Upper lobe of right lung (tissue), 1 donor: ENCODE measurements at places on chromosomes 2 and 18. TPM values are rescaled to one million over a fixed set of nuclear protein-coding genes. Genes with fewer than 3 reads are reported as not detected.

The NT5DC4 gene
- not detected for total RNA-seq

DNA sequence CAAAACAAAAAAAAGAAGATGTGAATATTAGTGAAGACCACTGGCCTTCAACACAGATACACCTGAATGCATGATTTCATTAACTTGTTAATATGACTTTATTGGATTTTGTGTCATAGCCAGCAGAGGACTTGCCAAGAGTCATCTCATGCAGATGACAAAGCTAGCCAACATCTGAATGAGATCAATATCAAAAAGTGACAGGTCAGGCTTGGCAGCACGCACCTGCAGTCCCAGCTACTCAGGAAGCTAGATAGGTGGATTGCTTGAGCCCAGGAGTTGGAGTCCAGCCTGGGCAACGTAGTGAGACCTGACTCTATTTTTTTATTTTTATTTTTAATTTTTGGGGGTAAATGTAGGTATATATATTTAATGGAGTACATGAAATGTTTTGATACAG, 54.5 kb upstream of the TGIF1 start:
- no peak for DNase-seq
- no peak overlapping the region for H3K4me3 ChIP-seq
- no peaks in the 10 kb centered on the region for H3K36me3 ChIP-seq
- H3K27me3 ChIP-seq = no peaks in the 10 kb centered on the region

The TUBB8B gene
- total RNA-seq = 0.38 TPM

DNA sequence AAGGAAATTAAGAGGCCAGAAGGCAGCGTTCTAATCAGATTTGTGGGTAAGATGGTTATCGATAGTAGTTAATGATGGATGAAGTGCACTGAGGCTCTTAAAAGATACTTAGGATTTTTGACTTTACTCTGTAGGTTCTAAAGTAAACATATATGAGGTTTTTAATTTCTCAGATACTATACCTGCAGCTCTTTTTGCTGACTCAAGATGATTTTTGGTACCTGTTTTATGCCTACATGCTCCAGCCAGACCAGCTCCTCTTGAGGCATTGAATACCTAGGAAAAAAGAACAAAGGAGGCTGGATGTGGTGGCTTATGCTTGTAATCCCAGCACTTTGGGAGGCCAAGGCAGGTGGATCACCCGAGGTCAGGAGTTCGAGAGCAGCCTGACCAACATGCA, 241.7 kb upstream of the FOSL2 start:
- no peak for DNase-seq
- H3K4me3 ChIP-seq = no peak overlapping the region
- H3K36me3 ChIP-seq = no peaks in the 10 kb centered on the region
- H3K27me3 ChIP-seq = no peaks in the 10 kb centered on the region

DNA sequence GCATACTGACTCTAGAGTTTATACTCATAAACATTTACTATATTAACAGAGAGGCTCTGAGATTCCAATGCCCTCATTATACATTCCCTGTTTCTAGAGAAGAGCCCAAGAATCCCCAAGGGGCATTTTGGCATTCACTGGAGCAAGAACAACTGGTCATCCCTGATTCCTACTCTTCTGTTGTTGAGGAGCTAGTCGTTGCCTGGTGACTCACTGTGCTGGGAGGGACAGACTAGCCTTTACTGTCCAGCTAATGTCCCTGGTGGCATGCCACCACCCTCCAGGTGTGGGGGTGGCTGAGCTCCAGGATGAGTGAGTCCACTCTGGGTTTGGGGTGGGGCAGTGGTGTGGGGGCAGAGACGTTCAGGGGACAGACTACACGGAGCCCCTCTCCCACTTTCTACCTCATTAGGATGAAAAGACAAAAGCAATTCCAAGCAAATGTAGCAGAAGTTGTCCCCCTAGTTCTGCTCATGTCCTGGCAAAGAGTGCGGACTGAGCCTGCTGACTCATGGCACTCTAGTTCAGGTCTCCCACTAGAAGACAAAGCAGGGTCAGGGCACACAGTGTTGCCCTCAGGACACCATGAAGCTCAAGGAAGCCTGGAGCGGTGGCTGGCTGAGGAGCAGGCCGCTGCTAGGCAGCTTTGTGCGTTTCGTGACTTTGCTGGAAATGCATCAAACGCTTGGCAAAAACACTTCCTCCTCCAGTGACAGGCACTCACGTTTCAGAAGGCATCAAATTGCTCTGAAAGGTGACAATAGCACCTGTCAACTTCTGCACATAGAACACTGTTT, 49.4 kb downstream of the RHOB start:
- H3K4me1 ChIP-seq = no peaks in the 10 kb centered on the region
- no peak overlapping the region for H3K27ac ChIP-seq
- DNase-seq = peak; percentile 27
- H3K27me3 ChIP-seq = no peaks in the 10 kb centered on the region
- no peak overlapping the region for H3K4me3 ChIP-seq

The PCARE gene
- total RNA-seq = 0.55 TPM

- H3K4me3 ChIP-seq = no peak overlapping the region
- no peak overlapping the region for H3K27ac ChIP-seq
- H3K27me3 ChIP-seq = no peaks in the 10 kb centered on the region
- no peaks in the 10 kb centered on the region for H3K36me3 ChIP-seq
These were observed 55.1 kb upstream of the GCFC2 start for GRCh38 chr2:75765798-75766197.

The EFHD1 gene
- 10.7 TPM for total RNA-seq

The PDE11A gene
- total RNA-seq = not detected

The EML6 gene
- total RNA-seq = 1.4 TPM

GRCh38 chr2:240655931-240656886, 26.5 kb downstream of the AQP12B start:
- no peak overlapping the region for H3K4me3 ChIP-seq
- no peak overlapping the region for H3K27ac ChIP-seq
- DNase-seq = no peak
- H3K27me3 ChIP-seq = no peaks in the 10 kb centered on the region
- peaks cover 4% of the 10 kb centered on the region for H3K4me1 ChIP-seq

The INHBB gene
- 12.3 TPM for total RNA-seq

- no peaks in the 10 kb centered on the region for H3K4me1 ChIP-seq
- no peaks in the 10 kb centered on the region for H3K27me3 ChIP-seq
- DNase-seq = no peak
- no peaks in the 10 kb centered on the region for H3K36me3 ChIP-seq
- no peak overlapping the region for H3K27ac ChIP-seq
- no peak overlapping the region for H3K4me3 ChIP-seq
These were observed 78.8 kb upstream of the NEDD4L start for GRCh38 chr18:57965246-57965645.

The SCG2 gene
- total RNA-seq = 0.61 TPM

The CYS1 gene
- total RNA-seq = 4.5 TPM

GRCh38 chr2:190149200-190149599, 86.7 kb upstream of the MSTN start:
- no peaks in the 10 kb centered on the region for H3K27me3 ChIP-seq
- no peak overlapping the region for H3K27ac ChIP-seq
- no peaks in the 10 kb centered on the region for H3K36me3 ChIP-seq
- H3K4me3 ChIP-seq = no peak overlapping the region

DNA sequence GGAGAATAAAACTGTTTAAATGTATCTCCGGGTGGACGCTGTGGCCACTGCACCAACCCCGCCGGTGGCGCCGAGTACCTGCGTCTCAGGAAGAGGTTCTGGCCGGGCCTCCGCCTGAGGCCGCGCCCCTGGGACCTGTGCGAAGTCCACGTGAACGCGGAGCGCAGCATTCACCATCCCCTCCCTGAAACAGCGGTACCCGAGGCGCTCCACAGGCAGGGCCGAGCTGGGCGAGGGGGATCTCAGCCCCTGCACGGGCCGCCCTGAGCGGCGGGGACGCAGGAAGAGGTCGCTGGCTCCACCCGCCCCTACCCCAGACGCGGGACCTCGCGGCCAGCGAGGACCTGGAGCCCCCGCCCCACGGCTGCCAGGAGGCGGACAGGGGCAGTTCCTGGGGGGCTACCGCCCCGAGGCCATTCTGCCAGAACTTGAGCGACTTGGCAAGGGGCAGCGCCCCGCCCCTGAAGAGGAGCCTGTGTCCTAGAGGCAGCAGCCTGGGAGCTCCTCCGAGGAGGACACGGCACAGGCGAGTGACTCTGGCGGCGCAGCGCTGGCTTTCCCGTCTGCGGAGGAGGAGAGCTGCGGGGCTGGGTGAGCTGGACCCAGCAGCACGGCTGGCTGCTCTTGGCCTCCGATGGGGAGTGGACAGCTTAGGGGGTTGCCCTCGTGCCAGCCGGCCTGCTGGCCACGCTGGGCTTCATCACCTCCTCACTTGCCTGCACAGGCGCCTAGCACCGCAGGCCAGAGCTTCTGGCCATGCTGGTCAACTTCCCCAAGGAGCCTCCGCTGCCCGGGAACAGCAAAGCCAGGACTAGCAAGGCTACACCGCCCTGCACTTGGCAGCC, 9.7 kb upstream of the TEKT4 start:
- H3K27me3 ChIP-seq = peaks cover 58% of the 10 kb centered on the region
- H3K36me3 ChIP-seq = no peaks in the 10 kb centered on the region

The MEP1B gene
- total RNA-seq = not detected

DNA sequence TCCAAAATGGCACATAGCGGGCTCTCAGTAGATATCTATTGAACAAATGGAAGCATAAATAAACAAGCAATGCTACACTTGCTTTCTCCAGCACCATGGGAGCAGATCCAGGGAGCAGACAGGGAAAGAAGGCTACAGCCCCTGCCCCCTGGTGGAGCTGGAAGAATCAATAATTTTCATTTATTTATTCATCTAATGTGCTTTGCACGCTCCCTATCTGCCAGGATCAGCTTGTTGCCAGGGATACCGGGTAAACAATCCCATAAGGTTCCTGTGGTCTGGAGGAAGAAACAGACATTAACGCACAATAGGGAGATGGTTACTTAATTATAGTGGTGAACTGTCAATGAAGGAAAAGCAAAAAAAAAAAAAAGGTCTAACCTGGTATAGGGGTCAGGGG, 40.1 kb upstream of the CLASP1 start:
- H3K27me3 ChIP-seq = no peaks in the 10 kb centered on the region
- no peak for DNase-seq
- H3K27ac ChIP-seq = no peak overlapping the region

The LAMA1 gene
- total RNA-seq = 1.4 TPM

The SERPINB3 gene
- total RNA-seq = not detected

The CDH7 gene
- total RNA-seq = not detected

DNA sequence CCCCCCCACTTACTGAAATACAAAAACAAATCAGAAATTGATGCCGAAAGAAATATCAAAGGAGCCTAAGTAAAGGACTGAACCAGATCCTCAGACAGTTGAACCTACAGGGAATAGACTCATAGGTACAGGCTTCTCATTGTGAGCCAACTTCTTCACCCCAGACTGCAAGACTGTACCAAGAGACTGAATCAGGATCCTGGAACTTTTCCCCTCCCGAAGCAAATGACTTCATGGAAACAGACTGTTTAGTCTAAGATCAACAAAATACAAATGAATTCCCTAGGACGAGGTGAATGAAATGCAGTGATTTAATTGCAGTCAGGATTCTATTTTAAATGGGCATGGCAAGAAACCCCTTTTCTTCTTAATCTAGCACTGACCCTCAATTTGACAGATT, 53.6 kb upstream of the RNF152 start:
- H3K27ac ChIP-seq = no peak overlapping the region
- no peak overlapping the region for H3K4me3 ChIP-seq
- no peaks in the 10 kb centered on the region for H3K4me1 ChIP-seq
- no peak for DNase-seq

GRCh38 chr2:113136828-113137775, 9.7 kb downstream of the IL1RN start:
- no peak overlapping the region for H3K27ac ChIP-seq
- DNase-seq = no peak
- H3K36me3 ChIP-seq = no peaks in the 10 kb centered on the region
- H3K4me3 ChIP-seq = no peak overlapping the region

GRCh38 chr18:45151645-45152044, 463.6 kb upstream of the SLC14A2 start:
- no peak for DNase-seq
- H3K4me3 ChIP-seq = no peak overlapping the region
- H3K27ac ChIP-seq = no peak overlapping the region
- H3K36me3 ChIP-seq = no peaks in the 10 kb centered on the region
- H3K27me3 ChIP-seq = no peaks in the 10 kb centered on the region
- H3K4me1 ChIP-seq = no peaks in the 10 kb centered on the region

- DNase-seq = no peak
- H3K4me3 ChIP-seq = no peak overlapping the region
- peaks cover 11% of the 10 kb centered on the region for H3K4me1 ChIP-seq
- H3K27me3 ChIP-seq = no peaks in the 10 kb centered on the region
These were observed 76.4 kb downstream of the AGAP1 start for GRCh38 chr2:235570256-235570655.

DNA sequence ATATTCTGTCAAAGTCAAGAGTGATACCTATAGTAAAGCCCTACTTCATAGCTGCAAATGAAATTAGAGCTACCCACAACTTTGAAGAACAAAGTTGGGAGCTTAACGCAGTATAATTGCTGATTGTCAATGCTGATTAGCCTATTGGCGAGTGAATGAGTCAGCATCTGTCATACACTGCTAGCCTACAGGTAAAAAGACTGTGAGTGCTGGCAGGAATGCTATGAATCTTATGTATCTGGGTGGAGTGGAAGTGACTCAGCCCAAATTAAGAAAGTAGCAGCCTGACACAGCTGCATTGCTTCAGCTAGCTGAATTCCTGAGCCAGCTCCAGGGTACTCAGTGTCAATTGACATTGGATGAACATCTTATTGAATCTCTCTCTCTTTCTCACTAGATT, 179.4 kb upstream of the DCC start:
- no peaks in the 10 kb centered on the region for H3K36me3 ChIP-seq
- no peak overlapping the region for H3K27ac ChIP-seq
- no peaks in the 10 kb centered on the region for H3K27me3 ChIP-seq
- no peak for DNase-seq

DNA sequence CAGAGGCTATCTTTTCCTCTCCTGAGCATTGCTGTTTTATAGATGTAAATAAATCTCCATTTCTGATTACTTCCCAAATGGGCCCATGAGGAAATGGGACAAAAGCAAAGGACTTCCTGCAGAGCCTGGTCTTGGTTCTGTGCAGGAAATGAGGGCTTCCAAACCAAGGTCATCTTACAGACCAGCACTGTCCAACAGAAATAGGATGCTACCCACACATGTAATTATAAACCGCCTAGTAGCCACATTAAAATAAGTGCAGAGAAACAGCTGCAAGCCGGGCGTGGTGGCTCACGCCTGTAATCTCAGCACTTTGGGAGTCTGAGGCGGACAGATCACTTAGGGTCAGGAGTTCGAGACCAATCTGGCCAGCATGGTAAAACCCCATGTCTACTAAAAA, 6.2 kb downstream of the TTL start:
- no peak for DNase-seq
- H3K4me3 ChIP-seq = no peak overlapping the region
- H3K36me3 ChIP-seq = no peaks in the 10 kb centered on the region
- no peaks in the 10 kb centered on the region for H3K27me3 ChIP-seq
- H3K4me1 ChIP-seq = peaks cover 8% of the 10 kb centered on the region
- no peak overlapping the region for H3K27ac ChIP-seq
